ENCODE measurements at places on chromosomes 1 and 21.

DNA sequence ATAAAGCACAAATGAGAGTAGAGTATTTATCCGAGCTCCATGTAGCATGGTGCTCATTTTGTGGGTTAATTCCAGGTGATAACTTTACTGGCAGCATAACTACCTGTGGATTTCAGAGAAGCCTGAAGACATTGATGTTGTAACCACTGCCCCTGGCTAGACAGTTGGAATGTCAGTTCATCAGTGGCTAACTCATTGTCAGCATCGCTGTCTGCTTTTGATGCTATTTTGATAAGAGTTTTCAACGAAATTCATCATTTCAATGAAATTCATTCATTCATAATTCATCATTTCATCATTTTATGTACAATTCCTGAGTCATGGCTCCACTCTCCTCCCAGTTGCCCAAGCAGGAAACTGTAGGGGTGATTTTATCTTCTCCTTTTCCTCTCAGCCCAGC is 34.4 kb downstream of the HSD3B1 start:
- no peak for DNase-seq

DNA sequence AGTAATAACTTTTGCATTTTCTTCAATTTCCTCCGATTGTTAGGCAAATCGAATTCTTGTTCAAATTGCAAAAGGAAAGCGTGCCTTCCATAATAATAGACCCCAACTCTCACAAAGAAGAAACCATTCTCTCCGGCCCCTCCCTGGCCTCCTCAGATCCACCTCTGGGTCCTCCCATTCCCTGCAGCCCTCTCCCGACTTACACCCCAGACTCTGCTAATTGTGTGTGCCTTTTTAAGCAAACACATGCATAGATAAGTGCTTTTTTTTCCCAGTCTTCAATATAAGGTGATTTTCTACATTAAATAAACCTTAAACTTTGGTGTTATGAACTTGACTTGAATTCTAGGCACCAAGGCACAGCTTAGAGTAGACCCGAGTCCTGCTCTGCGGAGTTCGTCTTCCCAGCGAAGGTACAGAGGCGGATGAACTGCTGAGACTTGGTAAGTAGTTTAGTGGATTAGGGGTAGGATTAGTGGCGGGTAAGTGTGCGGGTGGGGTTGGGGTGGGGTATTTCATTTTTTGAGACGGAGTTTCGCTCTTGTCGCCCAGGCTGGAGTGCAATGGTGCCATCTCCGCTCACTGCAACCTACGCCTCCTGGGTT is 1.5 kb downstream of the L1TD1 start:
- DNase-seq: no peak

- DNase-seq: no peak
Measured at GRCh38 chr1:90959352-90960206, 62.3 kb downstream of the ZNF644 start.

GRCh38 chr1:238177351-238177750 is 286.6 kb upstream of the ZP4 start:
- DNase-seq: no peak
